ENCODE measurements at places on chromosomes 2 and 18.

DNA sequence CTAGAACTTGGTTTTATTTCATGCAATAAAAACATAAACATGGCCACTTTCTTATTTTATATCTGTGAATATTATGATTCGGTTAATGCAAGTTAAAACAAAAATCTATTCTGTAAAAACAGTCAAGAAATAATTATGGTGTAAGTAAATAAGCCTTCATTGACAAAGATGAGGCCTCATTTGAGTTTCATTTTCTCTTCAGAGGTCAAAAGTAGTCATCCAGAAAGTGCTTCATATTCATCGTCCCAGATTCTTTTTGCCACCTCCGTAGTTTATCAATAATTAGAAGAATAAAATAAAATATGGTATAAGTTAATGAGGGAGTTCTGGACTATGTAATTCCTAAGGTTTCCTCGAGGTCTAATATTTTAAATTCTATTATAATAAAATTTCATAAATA, 19.4 kb upstream of the HNRNPA3 start:
- no peak for DNase-seq

GRCh38 chr2:233831861-233832260, 22.5 kb downstream of the HJURP start:
- no peak for DNase-seq

DNA sequence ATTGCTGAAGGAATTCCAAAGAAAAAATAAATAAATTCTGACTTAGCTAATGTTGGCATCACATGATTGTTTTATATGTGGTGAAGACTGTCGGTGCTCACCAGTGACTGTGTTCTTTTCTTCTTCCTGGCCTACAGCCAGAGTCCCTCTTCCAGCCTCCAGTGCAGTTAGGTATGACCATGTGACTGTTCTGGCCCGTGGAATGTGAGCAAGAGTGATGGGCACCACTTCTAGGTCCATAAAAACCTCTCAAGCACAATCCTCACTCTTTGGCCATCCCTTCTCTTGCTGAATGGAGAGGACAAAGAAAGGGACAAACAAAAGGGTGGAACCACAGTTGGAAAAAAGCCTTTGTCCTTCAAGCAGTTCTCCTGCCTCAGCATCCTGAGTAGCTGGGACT, 39.0 kb upstream of the BMPR2 start:
- no peak for DNase-seq

DNA sequence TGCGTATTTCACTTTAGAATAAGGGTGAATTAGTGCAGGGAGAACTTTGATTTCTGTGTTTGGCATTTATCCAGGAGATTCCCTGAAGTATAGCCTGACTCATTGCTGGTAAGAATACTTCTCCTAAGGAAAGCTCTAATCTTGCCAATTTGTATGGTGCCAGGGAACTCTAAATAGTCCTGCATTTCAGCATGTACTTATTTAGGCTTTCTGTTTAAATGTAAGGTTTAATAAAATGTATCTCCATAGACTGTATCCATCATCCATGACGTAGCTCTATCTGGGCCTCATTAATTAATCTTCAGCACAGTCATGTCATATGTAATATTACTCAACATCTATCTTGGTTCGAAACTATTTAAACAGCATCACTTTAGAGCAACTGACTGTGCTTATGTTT, 127.7 kb downstream of the DOK6 start:
- no peak for DNase-seq

GRCh38 chr2:178200331-178200730, 6.0 kb downstream of the OSBPL6 start:
- DNase-seq: no peak

- no peak for DNase-seq
Observed at GRCh38 chr2:208256192-208256782, 1.4 kb upstream of the IDH1 start.

GRCh38 chr18:54787616-54788015, 40.7 kb upstream of the RAB27B start:
- DNase-seq: no peak
